Renal pelvis (tissue), 12 donors: ENCODE measurements at places on chromosomes 4 and X. TPM values are rescaled to one million over a fixed set of nuclear protein-coding genes. Genes with fewer than 3 reads are reported as not detected.
A peak's percentile ranks its signal among the peaks of the same experiment; 100 is the strongest.

The CFAP99 gene
- 0.84 TPM for polyA plus RNA-seq

DNA sequence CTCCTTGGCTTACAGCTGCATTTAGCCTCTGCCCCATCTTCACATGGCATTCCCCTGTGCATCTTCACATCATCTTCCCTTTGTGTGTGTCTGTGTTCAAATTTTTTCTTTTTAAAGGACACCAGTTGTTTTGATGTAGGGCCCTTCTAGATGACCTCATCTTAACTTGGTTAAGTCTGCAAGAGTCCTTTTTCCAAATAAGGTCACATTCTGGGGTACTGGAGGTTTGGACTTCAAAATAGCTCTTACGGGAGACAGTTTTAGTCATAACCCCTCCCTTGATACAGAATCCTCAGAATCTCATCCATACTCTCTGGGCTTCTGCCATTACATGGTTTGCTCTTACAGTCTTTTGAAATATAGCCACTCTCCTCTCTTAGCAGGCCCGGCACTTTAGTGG is 231.5 kb upstream of the ATP6AP2 start:
- no peak for DNase-seq

- peak; percentile 10 for DNase-seq
Observed at GRCh38 chrX:123731258-123731986, 1.4 kb downstream of the THOC2 start.

The SPANXA2 gene
- not detected for polyA plus RNA-seq

DNA sequence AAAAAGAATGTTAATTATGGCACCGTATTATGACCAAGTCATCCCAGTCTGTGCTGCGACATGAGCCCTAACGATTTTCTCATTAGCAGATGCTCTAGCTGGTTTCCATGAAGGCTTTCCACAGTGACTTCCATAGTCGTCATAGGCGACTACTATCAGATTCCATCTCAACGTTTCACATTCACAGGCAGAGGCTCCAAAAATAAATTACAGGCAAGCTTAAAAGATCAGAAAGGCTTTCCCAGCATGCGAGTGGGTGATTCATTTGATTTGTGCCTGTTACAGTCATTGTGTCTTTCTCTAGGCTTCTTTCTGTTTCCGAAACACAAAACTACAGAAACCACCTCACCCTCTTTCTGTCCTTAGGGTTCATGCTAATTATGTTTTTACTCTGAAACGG is 43.2 kb downstream of the PALLD start:
- no peak for DNase-seq

The GABRA4 gene
- polyA plus RNA-seq = 0.13 TPM

The EREG gene
- polyA plus RNA-seq = 0.07 TPM
